COR-L47 (cell line): ENCODE measurements at places on chromosomes 13 and 19.

DNA sequence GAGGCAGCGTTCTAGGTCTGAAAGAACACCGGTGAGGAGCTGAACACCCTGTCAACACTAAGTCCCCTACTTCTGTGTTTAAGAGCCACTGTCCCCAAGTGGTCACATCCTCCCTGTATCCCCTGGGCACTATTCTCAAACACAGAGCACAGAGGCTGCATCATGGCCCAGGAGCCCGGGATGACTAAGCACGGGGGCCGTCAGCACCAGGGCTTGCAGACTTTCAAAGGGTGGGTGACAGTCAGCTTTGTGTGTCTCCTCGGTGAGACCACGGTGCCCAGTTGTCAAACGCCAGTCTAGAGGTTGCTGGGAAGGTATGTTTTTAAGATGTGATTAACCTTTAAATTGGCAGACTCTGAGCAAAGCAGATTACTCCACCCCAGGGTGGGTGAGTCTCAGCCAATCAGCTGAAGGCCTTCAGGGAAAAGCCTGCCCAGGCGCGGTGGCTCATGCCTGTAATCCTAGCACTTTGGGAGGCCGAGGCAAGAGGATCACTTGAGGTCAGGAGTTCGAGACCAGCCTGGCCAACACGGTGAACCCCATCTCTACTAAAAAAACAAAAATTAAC, 8.0 kb downstream of the MAP2K2 start:
- no peak for DNase-seq

GRCh38 chr19:5679289-5680083, 830 bp downstream of the MICOS13 start:
- DNase-seq: no peak

DNA sequence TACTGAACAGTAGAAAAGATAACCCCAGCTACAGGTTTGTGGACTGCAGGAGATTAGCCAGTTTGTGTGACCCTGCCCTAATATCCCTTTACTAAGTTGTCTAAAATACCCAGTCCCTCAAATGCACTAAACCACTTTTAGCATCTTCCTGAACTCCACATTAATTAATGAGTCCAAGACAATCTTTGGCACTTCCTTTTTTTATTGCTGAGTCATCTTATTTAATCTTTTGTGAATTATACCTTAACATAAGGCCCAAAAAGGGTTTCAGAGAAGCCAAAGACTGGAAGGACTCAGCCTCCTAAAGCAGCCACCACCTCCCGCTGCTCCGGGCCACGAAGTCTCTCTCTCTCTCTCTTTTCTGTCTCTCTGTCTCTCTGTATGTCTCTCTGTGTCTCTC, 48.8 kb upstream of the PDCD5 start:
- DNase-seq: no peak

DNA sequence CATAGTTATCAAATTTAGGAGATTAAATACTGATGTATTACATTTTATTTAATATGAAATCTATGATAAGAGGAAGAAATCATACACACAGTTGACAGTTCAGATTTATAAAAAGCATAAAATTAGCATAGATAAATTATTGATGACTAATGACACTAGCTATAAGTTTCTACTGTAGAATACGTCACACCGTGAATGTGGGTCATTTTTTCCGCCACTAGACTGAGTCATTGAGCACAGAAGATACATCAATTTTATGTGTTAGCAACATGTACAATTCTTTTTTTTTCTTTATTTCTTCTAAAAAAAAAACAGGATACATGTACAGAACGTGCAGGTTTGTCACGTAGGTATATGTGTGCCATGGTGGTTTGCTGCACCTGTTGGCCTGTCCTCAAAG, 22.2 kb downstream of the AP2S1 start:
- no peak for DNase-seq

DNA sequence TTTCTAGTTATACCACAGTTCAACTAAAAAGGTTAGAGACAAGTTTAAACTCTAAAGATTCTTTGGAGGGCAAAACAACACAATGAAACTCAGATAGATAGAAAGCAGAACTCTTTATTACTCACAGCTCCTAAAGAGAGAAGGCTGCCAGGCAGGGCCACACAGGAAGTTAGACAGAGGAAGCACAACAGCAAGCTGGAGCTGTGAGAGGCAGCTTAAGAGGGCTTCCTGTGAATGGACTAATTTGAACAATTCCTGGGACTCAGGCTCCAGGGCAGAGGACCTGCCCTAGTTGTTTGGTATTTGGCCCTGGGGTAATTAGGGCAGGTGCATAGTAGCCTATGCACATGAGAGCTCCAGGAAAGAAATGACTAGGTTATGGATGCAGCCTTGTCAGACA, 803.6 kb downstream of the DIAPH3 start:
- DNase-seq: no peak

DNA sequence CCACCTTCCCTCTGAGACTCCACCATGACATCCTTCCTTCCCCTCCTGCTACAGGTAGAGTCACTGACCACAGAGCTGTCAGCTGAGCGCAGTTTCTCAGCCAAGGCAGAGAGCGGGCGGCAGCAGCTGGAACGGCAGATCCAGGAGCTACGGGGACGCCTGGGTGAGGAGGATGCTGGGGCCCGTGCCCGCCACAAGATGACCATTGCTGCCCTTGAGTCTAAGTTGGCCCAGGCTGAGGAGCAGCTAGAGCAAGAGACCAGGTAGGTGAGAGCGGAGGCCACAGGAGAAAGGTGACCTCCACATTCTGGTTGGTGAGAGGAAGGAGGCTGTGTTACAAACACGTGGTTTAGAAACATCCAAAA, 27.6 kb downstream of the KCNC3 start:
- DNase-seq: no peak

DNA sequence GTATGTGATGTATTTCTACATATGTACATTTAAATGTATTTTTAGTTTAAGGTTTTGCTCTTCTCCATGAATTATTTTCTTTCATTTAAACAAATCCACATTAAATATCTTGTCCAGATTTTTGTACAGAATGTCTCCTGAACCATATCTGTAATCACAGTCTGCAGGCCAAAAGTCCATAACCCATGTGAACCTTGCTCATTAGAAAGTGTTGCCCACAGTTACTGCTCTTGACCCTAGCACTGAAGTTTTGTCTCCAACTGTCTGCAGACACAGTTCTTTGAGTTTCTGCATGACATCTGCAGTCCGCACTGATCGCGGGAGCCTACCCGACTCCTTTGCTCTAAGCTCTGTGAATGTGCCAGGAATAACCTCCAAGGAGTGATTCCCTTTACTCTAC, 626.2 kb upstream of the SLC10A2 start:
- DNase-seq: no peak

- DNase-seq: peak; percentile 40
Measured at GRCh38 chr13:74251778-74252519, 117.7 kb upstream of the KLF12 start.

GRCh38 chr13:31310786-31311185, 111.0 kb downstream of the B3GLCT start:
- no peak for DNase-seq

GRCh38 chr13:29846475-29847256, 3.8 kb downstream of the UBL3 start:
- DNase-seq: no peak

GRCh38 chr19:4409123-4409933, 6.9 kb downstream of the CHAF1A start:
- DNase-seq: no peak

DNA sequence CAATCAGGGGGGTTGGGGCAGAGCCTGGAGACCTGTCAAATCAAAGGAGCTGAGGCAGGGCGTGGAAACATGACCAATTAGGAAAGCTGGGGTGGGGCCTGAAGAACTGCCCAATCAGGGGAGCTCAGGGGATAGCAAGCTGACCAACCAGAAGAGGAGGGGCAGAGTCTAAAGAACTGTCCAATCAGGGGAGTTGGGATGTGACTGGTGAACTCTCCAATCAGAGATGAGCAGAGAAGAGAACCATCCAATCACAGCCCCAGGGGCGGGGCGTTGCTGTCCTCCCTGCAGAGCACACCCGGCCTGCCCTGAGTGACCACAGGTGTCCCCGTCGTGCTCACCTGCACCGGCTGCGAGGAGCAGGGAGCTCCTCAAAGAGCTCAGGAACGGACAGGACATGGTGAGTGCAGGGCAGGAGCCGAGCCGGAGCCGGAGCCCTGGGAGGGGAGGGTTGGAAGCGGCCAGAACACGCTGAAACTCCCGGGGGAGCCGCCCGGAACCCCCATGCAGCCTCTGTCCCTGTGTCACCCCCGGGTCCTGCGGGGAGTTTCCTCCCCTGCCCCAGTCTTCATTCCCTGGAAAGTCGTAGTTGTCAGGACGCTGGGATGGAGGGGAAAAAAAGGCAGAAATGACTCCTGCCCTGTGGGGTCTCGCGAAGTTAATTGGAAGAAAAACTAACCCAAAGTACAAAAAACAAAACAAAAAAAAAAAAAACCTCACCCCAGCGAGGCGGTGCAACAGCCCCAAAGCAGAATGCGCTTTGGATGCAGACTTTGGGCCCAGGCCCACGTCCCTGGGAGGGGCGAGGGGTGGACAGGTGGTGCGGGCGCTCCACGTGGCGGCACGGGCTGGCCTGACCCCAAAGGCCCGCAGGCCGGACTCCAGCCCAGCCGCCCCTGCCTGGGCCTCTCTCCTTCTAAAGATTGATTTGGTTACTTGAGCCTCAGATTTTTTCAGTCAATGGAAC, at the start of gene ZNF556:
Gene ZNF556, plus strand, starts transcription at position 311 of the 967 bp plus-strand sequence. Its CDS starts 87 bp downstream, at position 398.
- peak; percentile 29 for DNase-seq

GRCh38 chr19:45439190-45439568, 15.5 kb upstream of the ERCC1 start:
- DNase-seq: no peak

- no peak for DNase-seq
Measured at GRCh38 chr19:49327878-49328544, 3.0 kb upstream of the SLC6A16 start.

- DNase-seq: peak; percentile 73
Measured at GRCh38 chr19:41957838-41958366, 1.2 kb downstream of the RABAC1 start.

DNA sequence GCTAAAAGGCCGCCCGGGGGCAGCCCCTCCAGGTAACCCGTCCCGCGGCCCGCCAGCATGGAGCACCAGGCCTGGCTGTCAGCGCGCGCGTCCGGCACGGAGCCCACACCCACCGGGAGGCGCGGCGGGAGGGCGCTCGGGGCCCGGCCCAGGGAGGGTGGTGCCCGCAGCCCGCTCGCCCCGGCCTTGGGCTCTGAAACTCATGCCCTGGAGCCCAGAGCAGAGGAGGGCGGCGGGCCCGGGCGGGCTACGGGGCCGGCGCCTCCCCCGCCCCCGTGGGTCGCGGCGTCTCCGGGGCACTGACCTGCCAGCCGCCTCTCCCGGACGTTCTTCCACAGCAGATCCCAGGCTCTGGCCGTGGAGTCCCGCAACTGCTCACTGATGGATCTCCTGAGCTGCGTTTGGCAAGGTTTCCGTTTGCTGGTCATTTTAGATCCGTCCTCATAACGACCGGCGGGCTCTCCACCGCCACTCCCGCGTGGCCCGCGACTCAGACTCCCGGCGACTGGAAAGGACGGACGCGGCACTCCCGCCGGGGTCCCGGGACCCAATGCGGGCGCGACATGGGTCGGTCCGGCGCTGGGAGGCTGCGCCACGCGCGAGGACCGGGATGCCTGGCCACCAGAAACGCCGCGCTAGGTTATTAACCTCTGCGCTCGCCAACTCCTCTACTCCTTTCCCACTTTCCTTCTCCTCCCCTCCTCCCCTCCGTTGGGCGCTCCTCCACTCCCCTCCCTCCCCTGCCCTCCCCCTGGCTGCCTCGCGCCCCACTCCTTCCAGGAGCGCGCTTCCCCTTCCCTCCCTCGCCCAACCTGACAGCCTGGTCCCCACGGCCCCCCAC, 64.7 kb upstream of the STARD13 start:
- no peak for DNase-seq

GRCh38 chr19:40691421-40692211, 1.2 kb upstream of the NUMBL start:
- no peak for DNase-seq

- DNase-seq: no peak
Measured at GRCh38 chr19:6528544-6529121, 2.2 kb upstream of the TNFSF9 start.

GRCh38 chr13:36973621-36974295, 25.4 kb downstream of the ALG5 start:
- DNase-seq: no peak

DNA sequence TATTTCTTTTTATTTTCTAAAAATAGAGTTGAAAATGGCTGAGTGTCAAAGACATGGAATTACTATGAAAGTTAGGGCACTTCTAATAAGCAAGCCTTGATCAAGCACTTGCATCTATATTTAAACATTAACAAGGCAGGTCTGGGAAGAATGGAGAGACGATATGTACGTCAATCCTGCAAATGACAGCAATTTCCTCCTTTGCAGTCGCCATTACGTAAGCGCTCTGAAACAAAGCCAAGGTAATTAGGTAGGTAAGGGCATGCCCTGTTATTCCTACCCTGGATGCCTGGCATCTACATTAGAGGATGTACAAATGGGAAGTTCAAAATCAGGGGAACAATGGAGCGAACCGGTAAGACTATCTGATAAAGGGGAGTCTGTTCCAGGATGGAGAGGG, 664.0 kb upstream of the ARGLU1 start:
- DNase-seq: no peak

DNA sequence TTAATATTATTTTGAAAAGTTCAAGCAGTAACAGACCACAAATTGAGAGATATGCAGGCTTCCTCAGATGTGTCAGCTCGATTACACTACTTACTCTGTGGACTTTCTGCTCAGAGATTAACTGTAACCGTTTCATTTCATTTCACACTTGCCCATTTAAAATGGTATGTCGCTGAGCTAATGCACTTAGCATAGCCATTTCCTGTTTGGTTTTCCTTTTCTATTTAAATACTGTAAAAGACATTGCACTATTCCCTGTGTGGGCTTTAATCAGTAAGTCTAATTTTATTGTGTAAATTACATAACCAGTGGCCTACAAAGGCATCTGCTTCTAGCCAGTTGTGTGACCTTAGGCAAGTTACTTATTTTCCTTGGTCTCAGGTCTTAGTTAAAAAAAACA, 237.6 kb downstream of the LACC1 start:
- DNase-seq: no peak

DNA sequence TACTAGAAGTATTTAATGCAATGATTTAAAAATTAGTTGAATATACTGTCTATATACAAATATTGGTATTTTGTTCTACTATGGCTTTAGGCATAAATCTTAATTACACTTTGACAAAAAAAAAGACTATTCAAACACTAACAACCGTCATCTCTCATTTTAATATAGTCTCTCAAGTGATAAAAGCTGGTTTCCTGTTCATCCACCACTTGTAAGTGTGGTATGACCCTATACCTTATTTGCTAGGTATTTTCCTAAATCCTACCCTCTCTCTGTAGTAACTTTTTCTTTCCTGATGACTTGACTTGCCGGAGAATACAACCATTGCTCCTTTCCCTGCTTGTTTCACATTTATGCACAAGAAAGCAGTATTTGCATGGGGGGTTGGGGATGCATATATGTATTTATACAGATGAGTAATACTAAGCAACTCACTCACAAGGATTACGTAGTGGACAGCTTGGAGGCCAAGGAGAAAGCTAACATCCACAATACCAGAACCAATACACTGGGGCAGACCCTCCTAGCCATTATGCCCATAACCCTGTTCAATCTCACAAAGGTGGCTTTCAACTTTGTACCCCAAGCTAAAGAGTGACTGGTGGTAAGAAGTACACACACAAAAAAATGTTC, 12.7 kb upstream of the EFNB2 start:
- DNase-seq: no peak

GRCh38 chr19:956766-957440, 27.2 kb upstream of the WDR18 start:
- no peak for DNase-seq

GRCh38 chr19:45471931-45472562, 4.3 kb downstream of the FOSB start:
- DNase-seq: no peak
